Thymus (tissue), 14 donors: ENCODE measurements at places on chromosomes 5 and 9. TPM values are rescaled to one million over a fixed set of nuclear protein-coding genes. Genes with fewer than 3 reads are reported as not detected.

DNA sequence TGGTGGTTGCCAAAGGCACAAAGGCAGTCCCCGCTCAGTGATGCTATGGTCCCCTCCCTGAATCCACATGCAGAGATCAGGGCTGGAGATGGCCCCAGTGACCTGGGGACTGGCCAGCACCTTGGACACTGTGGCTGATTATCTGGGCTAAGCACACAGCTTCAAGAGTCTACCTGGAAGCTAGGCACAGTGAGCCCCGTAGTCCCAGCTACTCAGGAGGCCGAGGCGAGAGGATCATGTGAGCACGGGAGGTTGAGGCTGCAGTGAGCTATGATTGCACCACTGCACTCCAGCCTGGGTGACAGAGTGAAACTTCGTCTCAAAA lies 8.3 kb upstream of the SCGB3A1 start:
- no peaks in the 10 kb centered on the region for H3K36me3 ChIP-seq
- no peak overlapping the region for H3K27ac ChIP-seq
- no peak for DNase-seq

DNA sequence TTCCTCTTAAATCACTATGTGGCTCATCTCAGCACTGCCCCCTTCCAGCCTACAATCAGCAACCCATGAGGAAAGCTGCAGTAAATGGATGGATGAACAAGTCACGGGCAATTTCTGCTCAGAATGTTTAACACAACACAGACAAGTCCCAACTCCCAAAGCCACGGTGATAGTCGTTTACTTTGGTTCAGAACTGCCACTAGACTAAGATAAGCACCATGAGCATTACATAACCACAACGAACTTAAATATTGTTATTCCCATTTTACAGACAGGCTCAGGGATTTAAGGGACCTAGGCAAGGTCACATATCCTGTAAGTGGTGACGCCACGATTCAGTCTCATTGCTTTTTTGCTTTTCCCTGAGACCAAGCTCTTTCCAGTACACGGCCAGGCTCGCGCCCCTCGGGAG lies 2.0 kb upstream of the SMIM27 start:
- H3K27me3 ChIP-seq: no peaks in the 10 kb centered on the region
- peak overlapping the region; percentile 99 for H3K27ac ChIP-seq
- H3K4me3 ChIP-seq: peak overlapping the region; percentile 73
- DNase-seq: peak; percentile 30

Gene PCDHGB7
- 0.85 TPM for total RNA-seq

Gene OR1J2
- not detected for total RNA-seq

Gene C9orf152
- 0.05 TPM for total RNA-seq

- no peaks in the 10 kb centered on the region for H3K36me3 ChIP-seq
- H3K27ac ChIP-seq: no peak overlapping the region
- H3K4me1 ChIP-seq: no peaks in the 10 kb centered on the region
- DNase-seq: no peak
Measured at GRCh38 chr5:113081881-113082546, 105.4 kb downstream of the DCP2 start.

DNA sequence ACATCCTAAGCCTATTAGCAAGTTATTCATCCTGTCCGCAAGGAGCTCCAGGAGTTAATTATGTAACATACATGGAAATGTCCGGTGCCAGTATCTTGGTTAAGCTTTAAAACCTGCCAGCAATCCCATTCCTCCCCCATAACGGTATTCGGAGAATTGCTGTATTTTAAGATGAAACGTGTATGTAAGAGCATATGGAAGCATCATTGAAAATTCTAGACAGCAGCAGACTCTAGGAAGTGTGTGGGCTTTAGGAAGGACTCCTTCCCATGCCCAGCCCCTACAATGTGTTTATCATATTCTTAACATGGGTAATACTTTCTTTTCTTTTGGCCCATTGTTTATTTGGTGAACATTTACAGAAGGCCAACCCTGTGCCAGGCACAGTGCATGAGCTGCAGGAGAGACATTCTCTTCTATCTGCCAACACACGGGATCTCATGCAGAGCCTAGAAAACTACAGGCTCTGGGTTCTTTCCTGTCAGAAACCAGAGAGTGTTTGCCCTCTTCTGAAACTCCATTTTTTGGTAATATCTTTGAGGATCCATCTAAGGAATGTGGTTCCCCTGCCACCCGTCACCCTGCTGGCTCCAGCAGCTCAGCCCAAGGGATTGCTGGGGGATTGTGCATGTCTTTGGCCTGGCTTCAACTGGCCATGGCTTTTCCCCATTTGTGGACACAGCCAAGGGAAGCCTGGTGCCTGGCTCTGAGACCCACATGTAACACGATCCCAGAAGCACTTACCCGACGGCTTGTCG lies 15.1 kb downstream of the ANGPTL2 start:
- no peak for DNase-seq
- H3K36me3 ChIP-seq: no peaks in the 10 kb centered on the region
- no peak overlapping the region for H3K4me3 ChIP-seq

GRCh38 chr5:61289669-61290306 lies 42.3 kb upstream of the ZSWIM6 start:
- H3K27ac ChIP-seq: no peak overlapping the region
- H3K36me3 ChIP-seq: no peaks in the 10 kb centered on the region
- no peak overlapping the region for H3K4me3 ChIP-seq
- H3K27me3 ChIP-seq: no peaks in the 10 kb centered on the region
- no peak for DNase-seq
- no peaks in the 10 kb centered on the region for H3K4me1 ChIP-seq

- H3K27me3 ChIP-seq: peaks cover 33% of the 10 kb centered on the region
- H3K4me3 ChIP-seq: no peak within 1 kb of the TSS
- H3K4me1 ChIP-seq: no peaks in the 10 kb centered on the region
- H3K27ac ChIP-seq: no peak within 1 kb of the TSS
- peak; percentile 11 for DNase-seq
- H3K36me3 ChIP-seq: no peaks in the 10 kb centered on the region
Measured at GRCh38 chr5:141330299-141331080, at the start of gene PCDHGA1. TSS of gene PCDHGA1 (plus strand) at chr5:141330514.

Gene PCDHB5
- total RNA-seq: 0.38 TPM

- no peak overlapping the region for H3K27ac ChIP-seq
- H3K4me3 ChIP-seq: no peak overlapping the region
- no peaks in the 10 kb centered on the region for H3K27me3 ChIP-seq
- DNase-seq: no peak
- no peaks in the 10 kb centered on the region for H3K36me3 ChIP-seq
Measured at GRCh38 chr5:42596817-42597216, 159.8 kb upstream of the CCDC152 start.

DNA sequence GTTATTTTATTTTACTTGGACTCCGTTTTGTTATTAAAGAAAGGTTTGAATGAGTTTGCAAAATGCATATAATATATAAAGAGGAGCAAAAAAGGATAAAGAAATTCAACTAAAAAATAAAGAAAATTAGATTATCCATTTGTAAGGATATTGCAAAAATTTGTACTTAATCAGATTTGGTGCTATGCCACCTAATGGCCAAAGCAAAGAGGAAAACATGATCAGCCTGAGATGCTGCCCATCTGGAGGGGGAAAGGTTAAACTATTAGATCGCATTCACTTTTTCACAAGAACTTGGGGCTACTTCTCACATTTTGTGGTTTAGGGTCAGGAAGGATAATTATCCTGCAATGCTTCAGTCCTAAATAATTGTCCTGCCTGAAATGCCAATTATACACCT lies 350.6 kb downstream of the MLLT3 start:
- no peak for DNase-seq
- H3K27me3 ChIP-seq: no peaks in the 10 kb centered on the region
- H3K4me3 ChIP-seq: no peak overlapping the region
- H3K4me1 ChIP-seq: no peaks in the 10 kb centered on the region
- H3K27ac ChIP-seq: no peak overlapping the region
- no peaks in the 10 kb centered on the region for H3K36me3 ChIP-seq

DNA sequence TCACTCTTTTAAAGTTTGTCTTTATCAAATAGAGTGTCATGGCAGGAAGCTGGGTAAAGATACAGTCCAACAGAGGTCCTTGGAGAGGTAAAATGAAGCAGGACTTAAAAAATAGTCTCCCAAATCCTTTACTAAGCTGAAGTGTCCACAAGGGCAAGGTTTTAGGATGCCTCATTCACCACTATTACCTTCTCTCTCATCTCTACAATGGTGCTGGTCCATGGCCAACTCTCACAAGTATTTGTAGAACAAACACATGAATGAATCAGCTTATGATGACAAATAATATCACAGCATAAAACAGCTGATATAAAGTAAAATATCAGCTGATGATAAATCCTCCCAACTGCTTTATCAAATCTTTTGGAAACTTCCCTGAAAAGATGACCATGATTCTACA lies 162.3 kb upstream of the ZNF462 start:
- no peak overlapping the region for H3K27ac ChIP-seq
- H3K36me3 ChIP-seq: no peaks in the 10 kb centered on the region
- H3K4me1 ChIP-seq: no peaks in the 10 kb centered on the region
- H3K4me3 ChIP-seq: no peak overlapping the region
- H3K27me3 ChIP-seq: no peaks in the 10 kb centered on the region

Gene IGFBPL1
- 6.0 TPM for total RNA-seq

Gene ZMAT2
- total RNA-seq: 104 TPM

Gene SLC2A6
- 2.0 TPM for total RNA-seq

DNA sequence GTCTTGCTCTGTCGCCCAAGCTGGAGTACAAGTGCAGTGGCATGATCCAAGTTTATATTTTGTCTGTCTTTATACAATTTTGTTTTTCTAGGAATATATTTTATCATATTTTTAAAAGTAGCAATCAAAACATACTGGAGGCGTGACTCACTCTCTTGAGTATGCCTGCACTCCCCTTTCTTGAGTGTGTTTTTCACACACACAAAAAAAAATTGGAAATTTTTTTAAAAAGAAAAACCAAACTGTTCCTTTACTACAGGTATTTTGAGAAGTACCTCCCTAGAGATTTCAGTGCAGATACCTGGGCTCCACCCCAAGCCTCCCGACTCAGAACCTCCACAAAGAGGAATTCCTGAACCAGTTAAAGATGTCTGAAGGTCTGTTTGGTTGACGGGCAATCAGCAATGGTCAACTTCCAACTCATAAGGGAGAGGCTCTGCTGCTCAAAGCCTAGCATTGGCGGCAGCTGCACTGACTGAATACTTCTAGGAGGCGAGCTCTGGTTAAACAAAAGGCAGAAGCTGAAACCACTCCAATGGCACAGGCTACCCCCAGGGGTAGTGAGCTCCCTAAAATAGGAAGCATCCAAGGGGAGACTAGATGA lies 27.4 kb downstream of the PDE6A start:
- H3K4me3 ChIP-seq: no peak overlapping the region
- no peaks in the 10 kb centered on the region for H3K4me1 ChIP-seq
- no peak for DNase-seq
- H3K36me3 ChIP-seq: no peaks in the 10 kb centered on the region

DNA sequence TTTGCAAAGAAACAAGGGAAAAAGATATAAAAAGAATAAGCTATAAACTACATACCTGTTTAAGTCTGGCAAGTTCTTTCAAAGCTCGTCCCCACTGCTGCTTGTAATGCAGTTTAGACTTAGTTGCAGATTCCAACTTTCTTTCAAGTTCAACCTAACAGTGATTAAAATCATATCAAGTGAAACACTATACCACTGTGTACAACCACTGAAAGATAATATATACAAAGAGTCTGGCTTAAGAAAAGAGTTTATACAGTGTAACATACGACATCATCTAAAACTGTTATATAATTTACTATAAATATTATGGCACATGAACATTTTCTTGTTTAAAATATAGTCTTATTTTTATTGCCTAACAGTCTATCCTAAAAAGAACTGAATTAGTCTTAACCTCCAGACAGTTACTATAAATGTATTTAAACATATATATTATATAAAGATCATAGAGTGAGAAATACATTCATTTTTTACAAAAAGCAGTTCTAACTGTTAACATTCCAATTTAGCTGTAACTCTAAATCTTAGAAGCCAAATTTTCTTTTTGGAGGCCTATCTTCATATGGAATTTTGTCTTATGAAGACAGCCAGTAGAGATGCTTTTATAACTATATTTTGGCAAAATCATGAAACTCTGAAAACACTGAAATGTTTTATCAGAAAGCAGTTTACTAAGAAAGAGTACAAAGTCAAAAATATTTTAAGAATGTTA lies 58.6 kb downstream of the CEP120 start:
- no peaks in the 10 kb centered on the region for H3K27me3 ChIP-seq
- H3K27ac ChIP-seq: no peak overlapping the region

Gene AQP7
- total RNA-seq: 0.24 TPM

- H3K27ac ChIP-seq: peak overlapping the region; percentile 96
- H3K4me1 ChIP-seq: peaks cover 32% of the 10 kb centered on the region
- no peaks in the 10 kb centered on the region for H3K27me3 ChIP-seq
- peak overlapping the region; percentile 76 for H3K4me3 ChIP-seq
- peaks cover 64% of the 10 kb centered on the region for H3K36me3 ChIP-seq
- peak; percentile 78 for DNase-seq
Measured at GRCh38 chr5:151214614-151215545, 9.0 kb downstream of the CCDC69 start.

- no peaks in the 10 kb centered on the region for H3K27me3 ChIP-seq
- H3K4me1 ChIP-seq: peaks cover 26% of the 10 kb centered on the region
- H3K4me3 ChIP-seq: peak within 1 kb of the TSS; percentile 15
- H3K27ac ChIP-seq: peak within 1 kb of the TSS; percentile 70
- no peaks in the 10 kb centered on the region for H3K36me3 ChIP-seq
Measured at GRCh38 chr9:97938081-97938644, at the start of gene HEMGN. TSS of gene HEMGN (minus strand) at chr9:97938172. CDS start at chr9:97938136, 36 bp downstream.

DNA sequence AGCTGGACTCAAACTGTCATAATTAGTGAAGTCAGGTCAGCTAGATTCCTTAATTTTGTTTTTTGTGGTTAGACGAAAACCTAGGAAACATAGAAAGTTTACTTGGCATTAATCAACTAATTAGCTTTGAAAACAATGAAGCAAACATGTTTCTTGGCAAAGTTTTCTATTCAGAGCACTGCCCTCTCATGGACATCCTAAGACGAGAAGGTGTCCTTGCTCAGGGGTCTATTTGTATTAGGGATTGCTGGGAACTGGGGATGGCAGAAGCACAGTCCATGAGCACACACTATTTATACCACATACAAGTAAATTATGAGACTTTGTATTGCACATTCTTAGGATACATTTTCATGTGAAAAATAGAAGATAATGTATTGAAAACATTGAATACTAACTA lies 49.7 kb downstream of the POC5 start:
- no peaks in the 10 kb centered on the region for H3K36me3 ChIP-seq
- DNase-seq: no peak
- H3K4me1 ChIP-seq: peaks cover 7% of the 10 kb centered on the region

DNA sequence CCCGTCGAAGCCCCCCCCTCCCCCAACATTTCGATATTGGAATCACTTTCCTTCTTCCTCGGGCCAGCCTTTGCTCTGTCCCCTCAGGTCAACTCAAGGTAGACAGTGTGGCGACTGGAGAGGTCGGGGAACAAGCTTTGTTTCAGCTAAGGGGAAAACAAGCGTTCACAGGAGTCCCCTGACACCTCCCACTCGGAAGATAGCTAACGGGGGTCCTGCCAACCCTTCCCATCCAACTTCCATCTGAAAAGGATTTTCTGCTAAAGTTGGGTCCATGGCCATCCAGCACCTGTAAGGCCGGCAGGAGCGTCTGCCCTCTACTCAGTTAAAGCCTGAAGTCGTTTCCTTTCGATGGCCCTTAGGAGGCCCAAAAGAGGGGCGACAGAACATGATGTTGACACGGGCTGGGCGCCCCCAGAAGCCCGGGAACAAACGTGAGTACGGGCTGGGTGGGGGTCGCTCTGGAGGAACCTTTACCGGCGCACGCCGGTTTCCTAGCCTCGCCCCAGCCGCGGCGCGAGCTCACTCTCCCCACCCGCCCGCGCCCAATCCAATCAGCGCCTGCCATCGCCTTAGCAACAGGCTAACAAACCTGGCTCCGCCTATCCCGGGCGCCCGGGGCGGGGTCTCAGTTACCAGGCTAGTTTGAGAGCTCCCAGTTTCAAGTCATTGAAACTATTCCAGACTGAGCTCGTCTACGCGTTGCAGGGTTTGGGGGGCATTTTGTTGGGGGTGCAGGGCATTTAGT lies 2.5 kb downstream of the ARRDC3 start:
- peak; percentile 99 for DNase-seq
- H3K4me3 ChIP-seq: peak overlapping the region; percentile 89
- peaks cover 13% of the 10 kb centered on the region for H3K36me3 ChIP-seq
- no peaks in the 10 kb centered on the region for H3K4me1 ChIP-seq
- peak overlapping the region; percentile 99 for H3K27ac ChIP-seq
